ENCODE measurements at places on chromosomes 7 and 10.

GRCh38 chr7:112939574-112940313 lies 146.9 kb downstream of the GPR85 start:
- DNase-seq, result peak; percentile 100

- peak; percentile 82 for DNase-seq
Measured at GRCh38 chr7:77537136-77537777, at the start of gene PTPN12. TSS of gene PTPN12 (plus strand) at chr7:77537295. CDS start at chr7:77537547, 252 bp downstream.

GRCh38 chr7:31017032-31017675 lies 35.0 kb upstream of the ADCYAP1R1 start:
- no peak for DNase-seq

DNA sequence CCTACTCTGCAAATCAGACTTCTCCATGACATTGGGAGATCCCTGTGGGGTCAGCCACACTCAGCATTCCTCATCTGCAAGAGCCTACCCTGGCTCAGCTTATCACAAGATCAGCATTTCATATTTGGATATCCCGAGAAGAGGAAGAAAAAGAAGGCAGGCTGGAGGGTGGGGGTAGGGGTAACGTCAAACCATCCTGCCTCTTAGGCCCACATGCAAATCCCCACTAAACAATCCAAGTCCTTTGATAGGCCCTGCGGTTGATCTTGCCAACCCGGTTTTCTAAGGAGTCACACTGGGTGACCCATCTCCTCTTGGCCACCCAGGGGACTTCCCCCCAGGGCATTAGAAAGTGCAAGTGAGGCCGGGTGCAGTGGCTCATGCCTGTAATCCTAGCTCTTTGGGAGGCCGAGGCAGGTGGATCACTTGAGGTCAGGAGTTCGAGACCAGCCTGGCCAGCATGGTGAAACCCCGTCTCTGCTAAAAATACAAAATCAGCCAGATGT lies 128.0 kb upstream of the CALN1 start:
- no peak for DNase-seq

DNA sequence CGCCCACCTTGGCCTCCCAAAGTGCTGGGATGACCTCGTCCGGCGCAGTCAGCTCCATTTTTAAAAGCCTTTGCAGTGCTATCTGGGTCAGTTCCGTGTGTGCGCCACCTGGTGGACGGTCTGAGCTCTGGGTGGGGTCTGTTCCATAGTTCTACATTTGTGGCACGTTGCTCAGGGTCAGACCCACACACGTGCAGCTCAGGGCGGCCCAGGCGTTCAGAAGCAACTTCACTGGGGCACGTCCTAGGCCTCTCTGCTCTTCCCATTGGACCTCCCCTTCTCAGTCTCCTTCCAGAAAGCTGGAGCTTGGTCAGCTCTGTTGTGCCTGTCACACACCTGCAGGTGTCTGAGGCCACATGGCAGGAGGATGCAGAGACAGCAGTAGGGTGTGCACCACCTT lies 137.9 kb downstream of the DNAJB6 start:
- DNase-seq, result peak; percentile 48

- no peak for DNase-seq
Measured at GRCh38 chr7:368651-369475, 78.9 kb downstream of the FOXL3 start.

- no peak for DNase-seq
Measured at GRCh38 chr7:81721437-81721836, 48.4 kb downstream of the HGF start.

- DNase-seq, result no peak
Measured at GRCh38 chr10:31041011-31041410, 9.3 kb upstream of the ZNF438 start.

DNA sequence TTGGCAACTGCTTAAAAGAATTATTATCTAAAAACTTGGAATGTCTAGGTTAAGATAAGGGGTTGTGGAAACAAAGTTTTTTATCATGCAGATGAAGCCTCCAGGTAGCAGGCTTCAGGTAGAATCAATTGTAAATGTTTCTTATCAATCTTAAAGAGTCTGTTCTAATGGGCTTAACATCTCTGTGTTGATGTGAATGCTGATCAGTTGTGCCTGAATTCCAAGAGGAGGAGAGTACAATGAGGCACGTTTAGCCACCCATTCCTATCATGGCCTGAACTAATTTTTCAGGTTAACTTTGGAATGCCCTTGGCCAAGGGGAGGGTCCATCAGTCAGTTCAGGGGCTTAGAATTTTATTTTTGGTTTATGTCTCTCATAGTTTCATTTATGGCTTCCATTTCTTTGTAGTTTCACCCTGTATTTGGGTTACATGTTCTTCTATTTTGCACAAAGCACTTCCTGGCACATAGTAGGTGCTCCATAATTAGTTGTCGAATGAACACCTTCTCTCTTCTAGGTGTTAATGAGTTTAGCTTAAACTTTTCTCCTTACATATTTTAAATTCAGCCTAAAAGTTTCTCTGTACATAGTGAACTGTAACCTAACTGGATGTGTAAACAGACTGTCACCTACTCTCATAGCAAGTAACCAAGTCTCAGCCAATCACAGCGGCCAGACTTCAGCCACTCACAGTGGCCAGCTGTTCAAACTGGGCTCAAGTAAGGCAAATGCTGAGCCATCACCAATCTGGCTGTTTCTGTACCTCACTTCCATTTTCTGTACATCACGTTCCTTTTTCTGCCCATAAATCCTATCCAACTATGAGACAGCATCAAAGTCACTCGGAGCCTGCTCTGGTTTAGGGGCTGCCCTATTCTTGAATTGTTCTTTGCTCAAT lies 34.7 kb downstream of the ALOX5 start:
- DNase-seq, result no peak

GRCh38 chr10:69498711-69499471 lies 47.6 kb downstream of the TSPAN15 start:
- no peak for DNase-seq

DNA sequence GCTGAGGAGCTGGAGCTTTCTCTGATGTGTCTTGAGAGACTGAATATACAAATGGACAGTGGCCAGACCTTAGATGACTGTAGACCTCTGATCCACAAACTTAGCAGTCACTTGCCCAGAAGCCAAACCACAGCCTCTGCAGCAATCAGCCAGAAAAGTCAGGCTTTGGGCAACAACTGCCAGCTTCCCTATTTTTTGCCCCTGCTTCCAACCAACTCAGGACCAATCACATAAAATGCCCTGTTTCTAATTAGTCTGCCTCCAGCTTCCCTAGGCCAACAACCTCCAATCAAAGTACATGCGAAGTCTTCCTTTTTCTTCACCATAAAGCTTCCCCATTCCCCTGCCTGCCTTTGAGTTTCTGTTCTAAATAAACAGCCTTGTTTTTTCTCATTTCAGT lies 37.8 kb upstream of the CACUL1 start:
- peak; percentile 69 for DNase-seq

DNA sequence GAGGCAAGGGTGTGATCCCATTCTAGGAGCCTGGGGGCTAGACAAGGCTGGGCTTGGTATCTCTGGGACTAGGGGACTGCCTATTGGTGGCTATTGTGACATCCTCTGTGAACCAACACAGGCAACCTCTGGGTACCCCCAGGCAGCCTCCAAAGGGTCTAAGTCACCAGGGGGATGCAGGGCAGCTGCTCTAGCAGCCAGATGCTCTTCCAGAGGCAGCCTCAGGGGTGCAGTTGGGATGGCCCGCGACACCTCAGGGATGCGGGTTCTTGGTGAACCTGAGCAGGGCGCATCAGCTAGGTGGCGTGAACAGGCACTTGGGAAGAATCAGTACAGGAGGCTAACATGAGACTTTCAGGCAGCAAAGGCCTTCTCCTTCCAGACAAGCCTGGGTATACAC lies 1.6 kb upstream of the TMEM120A start:
- no peak for DNase-seq

DNA sequence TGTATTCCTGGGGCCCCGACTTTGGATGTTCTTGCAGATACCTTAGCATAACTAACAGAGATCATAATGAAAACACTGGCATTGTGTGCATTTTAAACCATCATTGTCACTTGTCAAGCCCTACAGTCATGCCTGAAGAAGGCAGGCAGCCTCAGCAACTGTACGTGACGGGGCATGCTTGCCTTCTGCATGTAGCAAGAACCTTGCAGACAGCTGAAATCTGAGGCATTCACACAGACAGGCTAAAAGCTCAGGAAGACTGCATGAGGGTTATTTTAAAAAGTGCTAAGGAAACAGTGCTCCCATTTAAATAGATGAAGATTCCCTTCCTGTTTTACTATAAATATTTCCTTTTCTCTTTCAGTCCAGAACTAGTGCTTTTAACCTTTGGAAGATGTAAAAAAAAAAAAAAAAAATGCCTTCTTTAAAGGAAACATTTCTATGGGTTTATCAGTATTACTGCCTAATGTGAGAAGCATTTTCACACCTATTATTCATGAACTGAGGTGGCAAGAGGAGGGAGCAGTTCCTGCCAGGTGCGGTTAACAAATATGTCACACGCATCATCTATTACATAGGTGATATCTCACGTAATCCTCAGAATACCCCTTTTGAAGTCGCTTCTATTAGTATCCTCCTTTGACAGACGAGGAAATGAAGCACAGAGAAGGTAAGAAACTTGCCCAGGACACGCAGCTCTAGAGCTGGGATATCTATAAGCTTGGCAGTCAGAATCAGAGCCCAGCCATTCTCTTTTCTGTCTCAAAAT lies 88.1 kb downstream of the PRKCQ start:
- no peak for DNase-seq

GRCh38 chr10:105611244-105611798 lies 970.2 kb downstream of the SORCS3 start:
- no peak for DNase-seq

DNA sequence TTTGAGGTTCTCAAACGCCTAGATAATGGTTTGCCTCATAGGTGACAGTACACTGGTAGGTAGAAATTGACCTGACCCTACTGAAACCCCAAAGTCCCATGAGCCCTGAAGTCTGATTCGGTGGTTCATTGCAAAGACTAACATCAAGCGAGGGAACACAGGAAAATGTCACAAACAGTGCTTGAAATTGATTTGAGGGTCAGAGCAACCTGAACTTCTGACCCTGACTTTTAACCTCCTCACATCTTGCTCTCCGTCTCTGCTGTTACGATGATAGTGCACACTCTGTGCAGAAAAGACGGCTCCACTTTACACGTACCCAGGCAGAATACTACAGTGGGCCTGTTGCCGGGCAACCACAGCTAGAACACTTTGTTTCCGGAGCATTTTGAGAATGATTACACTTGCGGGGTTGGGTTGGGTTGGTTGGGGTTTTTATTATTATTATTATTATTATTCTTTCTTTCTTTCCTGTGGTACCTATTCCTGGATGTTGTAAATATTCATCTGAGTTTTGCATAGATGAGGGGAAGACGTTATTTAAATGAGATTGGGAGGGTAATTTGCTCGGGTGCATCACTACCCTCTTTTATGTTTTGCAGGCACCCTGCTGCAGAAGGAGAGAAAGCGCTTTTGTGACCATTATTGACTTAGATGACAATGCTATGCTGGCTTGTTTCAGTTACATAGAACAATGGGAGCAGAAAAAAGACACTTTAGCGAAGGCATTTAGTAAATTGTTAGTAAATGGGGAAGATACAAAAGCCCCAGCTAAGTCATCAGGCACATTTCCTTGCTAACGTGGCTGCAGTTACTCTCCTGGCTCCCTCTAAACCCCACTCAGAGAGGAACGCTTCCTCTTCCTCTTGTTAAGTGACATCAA lies 438.1 kb upstream of the NRP1 start:
- peak; percentile 37 for DNase-seq

DNA sequence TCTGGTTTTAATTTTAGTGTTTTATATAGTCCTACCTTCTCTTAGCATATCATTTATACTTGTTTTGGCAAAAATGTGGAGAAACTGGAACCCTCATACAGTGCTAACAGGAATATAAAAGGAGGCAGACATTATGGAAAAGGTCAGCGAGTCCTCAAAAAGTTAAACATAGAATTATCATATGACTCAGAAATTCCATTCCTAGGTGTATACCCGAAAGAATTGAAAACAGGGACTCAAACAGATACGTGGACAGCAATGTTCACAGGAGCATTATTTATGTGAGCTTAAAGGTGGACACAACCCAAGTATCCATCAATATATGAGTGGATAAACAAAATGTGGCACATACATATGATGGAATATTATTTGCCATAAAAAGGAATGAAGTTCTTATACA lies 51.5 kb downstream of the VAX1 start:
- DNase-seq, result no peak

DNA sequence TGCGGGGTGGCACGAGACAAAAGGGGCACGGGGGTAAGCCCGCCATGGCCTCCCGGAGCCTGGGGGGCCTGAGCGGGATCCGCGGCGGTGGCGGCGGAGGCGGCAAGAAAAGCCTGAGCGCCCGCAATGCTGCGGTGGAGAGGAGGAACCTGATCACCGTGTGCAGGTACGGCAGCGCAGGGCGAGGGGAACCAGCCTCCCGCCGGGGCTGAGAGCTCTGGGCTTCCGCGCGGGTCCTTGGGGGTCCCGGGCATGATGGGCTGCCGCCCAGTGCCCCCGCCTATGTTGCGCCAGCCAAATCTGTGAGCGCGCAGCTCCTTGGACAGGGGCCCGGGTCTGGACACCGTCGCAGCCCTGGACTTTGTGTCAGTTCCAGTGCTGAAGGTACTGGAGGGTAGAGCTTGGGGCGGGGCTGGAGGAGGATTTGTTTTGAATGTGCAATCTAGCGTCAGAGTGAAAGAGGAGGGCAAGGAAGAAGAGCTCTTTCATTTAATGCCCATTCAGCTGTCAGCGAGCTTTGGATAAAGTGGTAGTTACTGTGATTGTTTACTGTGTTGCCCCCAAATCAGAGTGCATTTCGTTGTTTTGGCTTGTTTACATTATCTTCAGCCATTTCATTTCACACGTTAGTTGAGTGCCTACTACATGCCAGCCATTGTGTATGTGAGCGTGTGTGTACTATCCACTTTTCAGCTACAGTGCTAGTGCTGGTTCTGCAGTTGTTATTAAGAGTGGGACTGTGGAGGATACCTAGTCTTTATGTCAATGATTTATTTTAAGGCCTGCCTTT lies 777 bp downstream of the RUNDC3B start:
- DNase-seq, result peak; percentile 34

DNA sequence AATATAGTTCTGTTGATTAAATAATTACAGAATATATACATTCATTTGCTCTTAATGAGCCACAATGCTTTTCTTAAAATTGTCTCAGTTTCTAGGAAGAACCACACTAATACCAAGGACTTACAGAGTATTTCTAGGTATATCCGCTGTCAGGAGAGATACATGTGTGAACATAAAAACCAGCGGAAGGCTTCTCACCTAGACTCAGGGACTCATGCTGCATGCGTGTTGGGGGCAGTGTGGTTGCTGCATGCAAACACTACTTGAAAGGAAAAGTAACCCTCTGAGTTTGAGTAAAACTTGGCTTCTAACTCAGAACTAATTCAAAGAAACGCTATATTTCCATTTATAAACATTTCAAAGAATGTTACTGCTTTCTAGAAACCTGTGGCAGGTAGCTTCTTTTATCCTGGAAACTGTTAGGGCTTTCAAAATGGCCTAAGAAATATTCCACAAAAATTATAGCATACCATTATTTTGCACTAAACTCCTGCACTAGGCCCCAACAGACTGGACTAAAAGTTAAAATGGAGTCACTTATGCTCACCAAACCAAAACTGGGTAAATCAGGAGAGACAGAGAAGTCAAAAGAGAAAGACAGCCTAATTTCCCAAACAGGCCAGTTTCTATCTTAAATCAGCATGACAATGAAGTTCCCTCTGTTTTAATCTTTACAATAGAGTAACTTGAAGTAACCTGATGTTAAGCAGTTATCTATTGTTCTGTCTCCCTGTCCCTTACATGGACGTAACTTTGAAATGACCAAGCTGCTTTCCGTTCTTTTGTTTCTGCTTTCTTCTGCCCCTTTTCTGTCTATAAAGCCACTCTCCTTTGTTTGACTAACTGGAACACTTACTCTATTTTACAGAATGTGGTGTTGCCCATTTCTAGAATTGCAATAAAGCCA lies 95.2 kb upstream of the FAM133B start:
- DNase-seq, result no peak
